H7 (cell line): ENCODE measurements at places on chromosomes 6 and 20. TPM values are rescaled to one million over a fixed set of nuclear protein-coding genes. Genes with fewer than 3 reads are reported as not detected.

HDGFL1 gene
- total RNA-seq = 0.07 TPM in 1 of 2 replicates, not detected in the other

GTSF1L gene
- not detected in 2 replicates for total RNA-seq

SIRPB1 gene
- not detected in 2 replicates for total RNA-seq

CGAS gene
- total RNA-seq = 0.55 and 0.76 TPM in 2 replicates

LGSN gene
- total RNA-seq = 0.07 and 0.17 TPM in 2 replicates

TNFAIP3 gene
- 1.2 and 1.7 TPM in 2 replicates for total RNA-seq

SGK2 gene
- 0.07 TPM in 1 of 2 replicates, not detected in the other for total RNA-seq

TMEM244 gene
- not detected in 2 replicates for total RNA-seq

CDH4 gene
- total RNA-seq = 3.9 and 6.1 TPM in 2 replicates

CFB gene
- not detected in 2 replicates for total RNA-seq

POPDC3 gene
- 1.1 and 2.6 TPM in 2 replicates for total RNA-seq

SOBP gene
- 1.3 and 6.8 TPM in 2 replicates for total RNA-seq

SNAP25 gene
- 0.62 and 0.70 TPM in 2 replicates for total RNA-seq

NKAIN4 gene
- 3.0 and 4.8 TPM in 2 replicates for total RNA-seq

APCDD1L gene
- 1.5 and 2.6 TPM in 2 replicates for total RNA-seq

JPH2 gene
- total RNA-seq = 0.67 and 0.69 TPM in 2 replicates

ASIP gene
- total RNA-seq = not detected in 2 replicates

ADGRF1 gene
- total RNA-seq = not detected in 2 replicates

MBOAT1 gene
- total RNA-seq = 17.9 and 23.6 TPM in 2 replicates

DEF6 gene
- total RNA-seq = 6.5 and 10.1 TPM in 2 replicates

ID4 gene
- 3.4 and 3.5 TPM in 2 replicates for total RNA-seq

MYCT1 gene
- total RNA-seq = 0.92 and 2.7 TPM in 2 replicates

UST gene
- 32.6 and 35.1 TPM in 2 replicates for total RNA-seq

PARD6B gene
- total RNA-seq = 18.9 and 24.5 TPM in 2 replicates

AK9 gene
- 1.2 and 1.5 TPM in 2 replicates for total RNA-seq

NOX3 gene
- not detected in 2 replicates for total RNA-seq

VARS1 gene
- total RNA-seq = 114 and 115 TPM in 2 replicates

MMS22L gene
- total RNA-seq = 17.1 and 18.0 TPM in 2 replicates

TMC2 gene
- total RNA-seq = not detected in 2 replicates

PHACTR1 gene
- 3.3 and 5.1 TPM in 2 replicates for total RNA-seq

C6orf132 gene
- 4.7 and 11.3 TPM in 2 replicates for total RNA-seq

FLRT3 gene
- 1.7 and 3.2 TPM in 2 replicates for total RNA-seq

FAM110A gene
- 5.5 and 9.9 TPM in 2 replicates for total RNA-seq

DEFB129 gene
- total RNA-seq = not detected in 2 replicates

ZC2HC1B gene
- not detected in 2 replicates for total RNA-seq

STMND1 gene
- not detected in 2 replicates for total RNA-seq

HECA gene
- 4.4 and 7.4 TPM in 2 replicates for total RNA-seq

CLIC1 gene
- 456 and 621 TPM in 2 replicates for total RNA-seq

PLA2G7 gene
- 0.17 and 0.26 TPM in 2 replicates for total RNA-seq

CBFA2T2 gene
- total RNA-seq = 7.5 and 17.4 TPM in 2 replicates

FOXA2 gene
- 6.4 and 19.3 TPM in 2 replicates for total RNA-seq
